Hematopoietic multipotent progenitor cell treated with erythropoietin and hydrocortisone succinate and interleukin-3 and kit ligand, for 17 days (in vitro differentiated cells): ENCODE measurements at places on chromosomes 13 and 19.
A peak's percentile ranks its signal among the peaks of the same experiment; 100 is the strongest.

GRCh38 chr19:48473161-48473966 lies 4.2 kb downstream of the CYTH2 start:
- no peak for DNase-seq

- DNase-seq = no peak
Observed at GRCh38 chr19:35030257-35031071, at the start of gene SCN1B. Gene SCN1B (plus strand): TSS chr19:35030470. CDS start chr19:35030821, 351 bp downstream.

GRCh38 chr13:23692816-23693215 lies 122.6 kb downstream of the TNFRSF19 start:
- no peak for DNase-seq

- no peak for DNase-seq
Observed at GRCh38 chr13:45162821-45163220, 38.0 kb downstream of the KCTD4 start.

- DNase-seq = no peak
Observed at GRCh38 chr13:83980331-83980730, 98.1 kb upstream of the SLITRK1 start.

GRCh38 chr13:43041369-43041921 lies 18.1 kb downstream of the DNAJC15 start:
- DNase-seq = no peak

- no peak for DNase-seq
Observed at GRCh38 chr13:49436890-49437289, 7.0 kb downstream of the CAB39L start.

DNA sequence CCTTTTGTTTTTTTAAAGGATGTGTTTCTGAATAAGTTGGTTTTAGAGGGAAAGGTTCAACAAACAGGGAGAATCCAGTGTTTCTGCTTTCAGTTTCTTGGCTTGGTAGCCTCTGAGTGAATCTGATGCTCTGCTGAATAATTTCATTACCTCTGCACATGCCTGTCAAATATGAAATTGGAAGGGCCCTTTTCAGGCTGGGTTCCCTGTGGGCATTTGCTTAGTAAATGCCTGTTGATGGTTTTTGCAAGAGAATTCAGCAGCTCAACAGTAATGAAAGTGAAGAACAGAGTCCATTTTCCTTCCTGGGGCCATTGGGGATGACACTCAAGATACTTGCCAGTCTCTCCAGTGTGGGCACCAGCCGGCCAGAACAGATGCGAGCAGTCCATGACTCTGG lies 74.3 kb downstream of the GPR12 start:
- DNase-seq = no peak

DNA sequence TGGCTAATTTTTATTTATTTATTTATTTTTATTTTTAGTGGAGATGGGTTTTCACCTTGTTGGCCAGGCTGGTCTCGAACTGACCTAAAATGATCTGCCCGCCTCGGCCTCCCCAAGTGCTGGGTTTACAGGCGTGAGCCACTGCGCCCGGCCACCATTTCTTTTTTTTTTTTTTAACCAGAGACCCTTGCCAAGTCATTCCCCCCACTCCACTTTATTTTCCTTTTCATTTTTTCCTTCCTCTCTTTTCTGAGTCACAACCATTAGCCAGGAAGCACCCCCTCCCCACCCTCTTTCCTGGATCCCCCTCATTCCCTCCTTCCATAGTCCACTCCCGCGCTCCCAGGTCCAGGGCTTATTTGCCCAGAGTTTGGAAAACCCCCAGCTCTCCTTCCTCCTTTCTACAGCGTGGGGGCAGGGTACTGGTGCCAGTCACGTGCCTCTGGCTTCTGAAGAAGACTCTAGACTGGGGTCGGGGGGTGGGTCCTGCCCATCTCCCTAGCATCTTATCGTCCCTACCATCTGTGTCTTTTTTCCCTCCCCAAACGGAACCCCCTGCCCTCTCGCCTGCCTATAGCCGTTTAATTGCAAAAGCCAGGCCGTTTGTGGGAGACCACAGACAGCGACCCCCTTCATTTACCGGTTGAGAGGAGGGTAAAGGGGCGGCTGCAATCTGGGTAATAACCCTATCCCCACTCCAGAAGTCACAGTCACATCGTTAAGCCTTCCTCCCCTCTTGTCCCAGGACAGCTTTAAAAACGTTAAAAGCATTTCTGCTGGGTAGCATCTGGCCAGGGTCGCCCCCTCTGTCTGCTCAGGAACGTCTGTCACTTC lies 1.1 kb upstream of the CALR start:
- peak; percentile 62 for DNase-seq

DNA sequence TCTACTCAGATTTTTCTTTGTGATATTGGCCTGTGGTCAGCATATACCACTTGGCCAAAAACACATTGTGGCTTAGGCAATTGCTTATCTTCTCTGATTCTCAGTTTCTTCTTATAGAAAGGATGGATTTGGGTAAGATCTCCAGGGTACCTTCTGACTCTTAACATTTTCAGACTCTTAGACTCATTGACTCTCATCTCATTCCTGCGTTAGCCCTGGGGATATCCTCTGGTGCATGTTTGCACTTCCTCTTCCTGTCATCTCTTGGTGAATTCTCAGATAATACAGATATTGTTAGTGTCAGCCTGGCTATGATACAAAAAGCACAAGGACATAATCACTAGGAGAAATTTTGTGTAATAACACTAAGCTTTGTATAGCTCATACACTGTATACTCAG lies 492.5 kb upstream of the GPC6 start:
- no peak for DNase-seq

GRCh38 chr13:30884543-30884942 lies 21.5 kb upstream of the MEDAG start:
- DNase-seq = no peak

- no peak for DNase-seq
Observed at GRCh38 chr19:53158119-53158656, 665 bp downstream of the ZNF347 start.

GRCh38 chr13:33139184-33139583 lies 123.0 kb downstream of the KL start:
- no peak for DNase-seq

DNA sequence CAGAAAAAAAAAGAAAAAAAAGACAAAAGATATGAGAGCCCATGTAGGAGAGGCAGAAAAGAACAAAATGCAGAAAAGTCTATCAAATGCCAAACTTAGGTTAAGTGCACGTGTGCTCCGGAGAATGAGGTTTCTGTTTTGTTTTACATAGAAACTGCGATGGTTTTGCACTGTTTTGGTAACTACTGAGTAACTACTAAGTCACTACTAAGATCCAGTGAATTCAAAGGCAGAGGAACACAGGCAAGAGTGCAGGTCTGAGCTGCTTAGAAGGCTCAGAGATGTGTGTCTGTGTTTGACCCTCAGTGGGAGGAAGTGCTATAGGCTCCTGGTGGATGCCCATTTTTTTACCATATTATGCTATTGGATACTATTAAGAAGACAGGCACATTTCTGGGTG lies 299.3 kb downstream of the NDFIP2 start:
- no peak for DNase-seq

DNA sequence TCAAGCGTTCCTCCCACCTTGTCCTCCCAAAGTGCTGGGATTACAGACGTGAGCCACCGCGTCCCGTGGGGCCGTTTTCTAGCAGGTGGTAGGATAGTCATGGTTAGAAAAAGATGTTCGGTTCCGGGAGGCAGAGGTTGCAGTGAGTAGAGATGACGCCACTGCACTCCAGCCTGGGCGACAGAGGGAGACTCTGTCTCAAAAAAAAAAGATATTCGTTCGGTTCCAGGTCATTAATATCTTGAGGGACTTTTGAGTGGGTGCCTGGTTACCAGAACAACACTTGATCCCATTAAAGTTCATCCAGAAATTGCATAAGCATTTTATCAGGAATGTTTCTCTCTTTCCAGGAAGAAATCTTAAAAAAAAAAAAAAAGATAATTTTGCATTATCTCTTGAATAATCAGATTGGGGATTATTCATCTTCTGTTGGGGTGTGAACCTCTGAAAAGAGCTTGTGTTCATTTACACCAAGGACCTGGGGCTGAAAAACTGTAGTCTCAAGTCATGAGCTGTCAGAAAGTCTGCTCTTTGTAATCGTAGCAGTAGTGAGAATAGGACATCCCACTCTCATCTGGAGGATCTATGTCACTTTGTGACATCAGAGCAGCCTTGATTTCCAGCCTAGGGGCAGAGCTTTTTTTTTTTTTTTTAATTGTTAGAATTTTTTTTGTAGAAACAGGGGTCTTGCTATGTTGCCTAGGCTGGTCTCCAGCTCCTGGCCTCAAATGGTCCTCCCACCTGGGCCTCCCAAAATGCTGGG lies 1.0 kb upstream of the ETHE1 start:
- DNase-seq = no peak

- DNase-seq = no peak
Observed at GRCh38 chr13:67408798-67409197, 178.7 kb upstream of the PCDH9 start.

DNA sequence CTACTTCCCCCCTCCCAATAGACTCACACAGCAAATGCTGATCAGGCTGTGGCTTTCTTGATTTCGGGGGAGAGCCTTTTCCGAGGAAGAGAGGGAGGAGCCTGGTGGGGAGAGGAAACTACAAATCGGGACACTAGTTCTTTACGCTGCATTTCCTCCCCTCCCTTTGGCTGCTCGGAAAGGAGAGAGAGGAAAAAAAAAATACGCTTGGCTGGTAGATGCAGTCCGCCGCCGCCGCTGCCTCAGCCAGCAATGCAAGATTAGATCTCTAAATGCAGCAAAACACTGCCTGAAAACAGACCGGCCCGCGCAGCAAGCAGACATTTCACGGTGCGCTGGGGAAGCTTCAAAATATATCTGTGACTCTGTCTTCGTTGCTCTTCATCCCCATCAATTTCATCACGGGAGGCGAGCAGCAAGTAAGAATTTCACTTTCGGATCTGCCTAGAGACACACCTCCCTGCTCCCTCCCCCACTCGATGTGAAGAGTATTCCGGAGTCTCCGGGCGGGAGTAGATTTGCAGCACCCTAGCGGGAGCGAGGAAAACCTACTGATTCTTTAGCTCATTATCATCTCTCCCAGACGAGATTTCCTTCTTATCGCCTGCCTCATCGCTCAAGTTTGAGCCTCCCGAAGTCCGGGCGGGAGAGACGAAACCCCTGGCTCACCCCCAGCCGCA lies at the start of gene PCDH17:
Gene PCDH17 (plus strand): TSS at position 149 of the 680 bp plus-strand sequence. CDS start 803 bp downstream, outside the sequence.
- DNase-seq = no peak

DNA sequence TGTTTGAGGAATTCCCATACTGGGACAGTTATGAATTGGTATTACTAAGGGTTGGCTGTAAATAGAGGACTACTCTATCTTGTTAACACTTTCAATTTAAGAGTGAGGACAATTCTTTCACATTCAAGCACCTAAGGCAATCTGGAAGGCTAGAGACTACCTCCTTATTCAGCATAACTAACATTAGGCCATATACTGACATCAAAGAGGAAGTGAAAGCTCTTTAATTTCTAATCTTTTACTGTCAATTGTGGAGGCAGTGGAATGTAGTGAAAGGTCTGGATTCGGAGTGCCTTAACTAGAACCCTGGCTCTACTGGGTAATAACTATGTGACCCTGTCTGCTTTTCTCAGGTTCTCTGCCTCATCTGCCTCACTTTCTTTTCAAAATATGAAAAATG lies 134.0 kb downstream of the UFM1 start:
- no peak for DNase-seq

DNA sequence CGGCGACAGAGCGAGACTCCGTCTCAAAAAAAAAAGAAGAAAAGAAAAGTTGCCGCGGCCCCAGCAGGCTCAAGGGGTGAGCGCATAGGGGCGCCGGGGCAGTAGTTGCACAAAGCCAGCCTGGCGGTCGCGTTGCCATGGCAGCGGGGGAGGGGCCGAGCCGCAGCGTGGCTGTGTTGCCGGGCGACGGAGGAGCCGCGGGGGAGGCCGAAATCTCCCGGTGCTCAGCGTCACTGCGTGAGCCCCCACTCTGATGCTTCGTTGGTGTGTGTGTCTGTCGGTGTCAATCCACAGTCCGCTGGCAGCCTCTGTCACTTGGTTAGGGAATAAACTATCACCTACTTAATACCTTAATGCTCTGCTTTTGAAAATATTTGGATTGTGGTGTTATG lies 82.9 kb upstream of the C1QTNF9B start:
- DNase-seq = no peak

GRCh38 chr13:70568571-70568970 lies 460.3 kb upstream of the KLHL1 start:
- peak; percentile 6 for DNase-seq

DNA sequence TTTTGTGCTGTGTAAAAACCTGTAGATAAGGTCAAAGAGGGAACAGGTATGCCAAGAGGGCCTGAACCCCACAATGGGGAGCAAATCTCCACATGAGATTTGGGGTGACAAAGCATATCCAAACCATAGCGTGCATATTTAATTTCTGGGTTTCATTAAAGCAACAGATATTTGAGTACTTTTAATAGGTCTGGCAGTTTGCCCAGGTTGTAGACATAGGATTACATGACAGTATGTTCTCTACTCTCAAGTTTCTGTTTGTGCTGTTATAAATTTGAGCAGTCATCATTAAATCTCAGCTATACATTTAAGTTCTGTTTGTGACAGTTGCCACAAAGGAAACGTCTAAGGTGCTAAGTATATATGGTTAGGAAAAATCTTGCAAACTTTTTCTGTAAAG lies 236.4 kb downstream of the ATP8A2 start:
- no peak for DNase-seq

DNA sequence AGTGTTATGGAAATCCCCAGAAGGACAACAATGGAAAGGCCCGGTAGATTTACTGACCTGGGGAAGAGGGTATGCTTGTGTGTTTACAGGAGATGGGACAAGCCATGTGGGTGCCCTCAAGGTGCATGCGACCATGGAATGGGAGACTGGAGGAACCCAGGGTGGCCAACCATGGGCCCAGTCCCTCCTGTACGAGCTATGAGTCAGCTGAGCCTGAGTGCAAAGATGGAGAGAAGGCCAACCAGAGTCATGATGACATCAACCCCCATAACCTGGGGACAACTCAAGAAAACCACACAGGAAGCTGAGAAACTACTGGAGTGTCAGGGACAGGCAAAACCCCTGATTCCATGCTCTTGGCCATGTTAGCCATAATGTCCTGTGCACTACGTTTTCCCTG lies 7.8 kb downstream of the ZNF350 start:
- DNase-seq = no peak

DNA sequence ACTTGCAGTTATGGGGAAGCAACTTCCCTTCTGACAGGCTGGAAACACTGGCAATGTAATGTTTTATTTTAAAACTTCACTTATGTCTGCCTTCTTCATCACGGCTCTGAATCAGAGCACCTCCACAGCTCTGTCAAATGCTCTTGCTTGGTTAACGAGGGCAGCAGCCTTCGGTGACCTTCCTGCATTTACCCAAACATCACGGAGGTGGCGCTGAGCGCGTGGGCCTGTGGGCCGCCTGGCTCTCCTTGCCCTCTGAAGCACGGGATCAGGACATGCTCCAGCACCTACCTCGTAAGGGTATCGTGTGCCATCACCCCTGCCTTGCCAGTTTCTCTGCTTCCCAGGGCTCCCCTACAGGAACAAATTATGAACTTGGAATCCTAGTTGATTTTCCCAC lies 310.0 kb downstream of the TEX29 start:
- DNase-seq = no peak

DNA sequence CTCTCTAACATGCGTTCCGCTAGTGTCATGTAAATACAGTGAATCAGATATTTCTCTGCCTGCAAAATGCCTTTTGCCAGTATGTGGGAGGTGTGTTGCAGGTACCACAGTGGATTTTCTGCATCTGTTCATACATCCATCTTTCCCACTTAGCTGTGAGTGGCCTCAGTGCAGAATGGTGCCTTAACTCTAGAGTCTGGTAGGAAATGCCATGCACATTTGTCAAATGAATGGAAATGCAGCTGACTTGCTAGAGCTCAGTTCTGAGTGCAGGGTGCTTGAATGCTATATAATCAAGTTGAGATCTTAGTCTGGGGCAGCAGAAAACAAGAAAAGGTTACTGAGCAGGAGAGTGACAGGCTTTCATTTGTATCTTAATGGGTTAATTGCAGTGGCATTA lies 68.2 kb downstream of the LRCH1 start:
- no peak for DNase-seq

- peak; percentile 49 for DNase-seq
Observed at GRCh38 chr13:52809310-52809769, 39.1 kb downstream of the PCDH8 start.
